ENCODE measurements at places on chromosomes 2 and 18.

GRCh38 chr2:203783496-203784203, 77.2 kb downstream of the CD28 start:
- no peak for DNase-seq

DNA sequence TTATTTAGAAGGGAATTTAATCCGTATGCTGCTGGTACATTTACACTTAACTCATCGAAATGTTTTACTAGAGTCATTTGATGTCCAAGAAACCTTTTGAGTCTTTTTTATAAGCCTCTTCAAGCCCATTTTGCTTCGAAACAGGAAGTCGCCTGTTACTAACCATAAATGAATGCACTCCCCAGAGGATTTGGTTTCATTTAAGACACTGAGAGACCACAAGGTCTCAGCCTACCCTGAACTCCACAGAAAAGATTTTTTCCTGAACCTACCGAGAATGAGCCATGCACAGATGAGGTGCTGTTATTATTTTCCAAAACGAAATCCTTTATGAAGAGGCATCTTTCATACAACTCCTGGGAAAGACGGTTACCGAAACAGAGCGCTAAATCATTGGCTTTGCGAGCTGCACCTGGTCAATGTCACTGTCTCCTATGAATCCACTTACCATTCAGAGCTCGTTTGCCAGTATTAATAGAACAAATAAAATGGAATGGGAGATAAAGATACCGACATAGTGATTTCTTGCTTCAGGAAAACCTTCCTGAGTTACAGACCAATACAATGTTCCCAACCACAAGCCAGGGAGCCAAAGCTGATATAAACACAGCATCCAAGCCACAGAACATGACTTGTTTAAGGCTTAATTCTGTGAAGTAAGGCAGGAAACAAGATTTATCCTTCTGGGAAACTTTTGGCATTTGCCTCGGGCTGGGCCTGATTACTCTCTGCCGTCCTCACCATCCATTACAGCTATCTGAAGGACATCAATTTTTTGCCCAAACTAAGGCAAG, 382.1 kb downstream of the OSR1 start:
- peak; percentile 7 for DNase-seq

GRCh38 chr2:231696004-231696367, 12.3 kb upstream of the PTMA start:
- DNase-seq = no peak

GRCh38 chr2:69538872-69539548, 101.8 kb upstream of the NFU1 start:
- no peak for DNase-seq

DNA sequence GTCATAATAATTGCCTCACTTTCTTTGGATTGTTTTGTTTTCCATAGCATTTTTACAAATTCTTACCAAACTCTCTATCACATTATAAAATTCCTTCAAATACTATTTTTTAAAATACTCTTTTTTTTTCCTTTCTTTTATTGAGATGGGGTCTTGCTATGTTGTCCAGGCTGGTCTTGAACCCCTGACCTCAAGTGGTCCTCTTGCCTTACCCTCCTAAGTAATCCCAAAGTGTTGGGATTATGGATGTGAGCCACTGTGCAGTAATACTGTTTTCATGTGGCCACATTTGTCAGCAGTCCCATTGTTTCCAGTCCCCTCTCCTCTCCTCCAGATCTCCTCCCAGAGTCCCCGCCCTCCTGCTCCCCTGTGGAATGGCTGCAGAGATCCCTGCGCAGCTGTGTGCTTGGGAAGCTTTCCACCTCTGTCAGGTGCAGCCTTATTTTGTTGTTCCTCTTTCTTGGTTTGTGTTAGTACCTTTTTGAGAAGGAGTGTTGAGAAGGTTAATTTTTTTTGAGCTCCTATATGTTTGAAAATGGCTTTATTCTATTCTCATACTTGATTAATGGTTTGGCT, 227.3 kb downstream of the LOXHD1 start:
- no peak for DNase-seq

GRCh38 chr2:45269149-45269793, 260.0 kb upstream of the SIX2 start:
- no peak for DNase-seq

- no peak for DNase-seq
Measured at GRCh38 chr2:187532333-187533120, 21.7 kb downstream of the TFPI start.

DNA sequence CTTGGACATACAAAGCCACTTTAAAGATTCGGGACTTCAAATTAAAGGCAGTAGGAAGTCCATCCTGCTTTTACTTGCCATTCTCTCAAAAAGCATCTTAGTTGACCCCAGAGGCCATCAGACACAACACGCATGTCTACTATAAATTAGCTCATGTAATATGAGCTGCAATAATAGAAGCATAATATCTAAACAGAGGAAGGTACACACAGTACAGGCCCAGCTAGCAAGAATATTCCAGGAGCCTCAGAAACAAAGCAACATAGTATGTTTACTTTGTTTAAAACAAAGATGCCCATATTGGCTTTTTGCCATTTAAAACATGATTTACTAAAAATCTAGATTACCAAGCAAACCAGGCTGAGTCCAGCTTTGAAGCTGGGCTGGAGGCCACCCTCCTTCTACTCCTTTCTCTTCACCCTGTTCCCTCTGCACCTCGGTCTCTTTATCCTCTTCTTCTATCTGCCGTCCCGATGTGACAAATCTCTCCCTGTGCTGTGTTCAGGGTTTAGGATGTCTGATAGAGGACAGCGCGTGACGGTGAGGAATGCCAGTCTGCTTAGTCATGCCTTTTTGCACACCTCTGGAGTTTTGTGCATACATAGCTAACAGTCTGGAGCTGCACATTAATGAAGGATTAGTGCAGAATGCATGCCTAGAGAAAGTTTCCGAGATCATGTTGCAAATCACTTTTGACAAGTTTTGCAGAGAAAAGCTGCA, 28.2 kb downstream of the DTNA start:
- DNase-seq = no peak

- no peak for DNase-seq
Measured at GRCh38 chr18:68414407-68414806, 300.5 kb downstream of the TMX3 start.

DNA sequence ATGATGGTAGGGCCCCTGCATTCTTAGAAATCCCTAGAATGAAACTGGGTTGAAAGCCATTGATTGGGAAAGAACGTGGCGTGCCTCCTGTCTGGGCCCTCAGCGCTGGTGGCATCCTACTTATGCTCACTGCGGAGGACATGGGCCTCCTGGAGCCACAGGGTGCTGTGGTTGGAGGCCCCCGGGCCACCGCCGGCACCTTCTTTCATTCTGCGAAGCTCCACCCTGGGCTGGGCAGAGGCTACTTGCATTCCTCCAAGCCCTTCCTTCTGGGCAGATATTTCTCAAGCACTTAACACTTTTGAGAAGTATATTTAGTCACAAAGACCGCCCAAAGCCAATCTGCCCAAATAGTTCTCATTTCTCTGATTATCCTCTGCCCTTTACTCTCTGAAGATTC, 311.9 kb downstream of the MYCN start:
- no peak for DNase-seq

- no peak for DNase-seq
Measured at GRCh38 chr2:168084288-168084687, 163.1 kb downstream of the STK39 start.

DNA sequence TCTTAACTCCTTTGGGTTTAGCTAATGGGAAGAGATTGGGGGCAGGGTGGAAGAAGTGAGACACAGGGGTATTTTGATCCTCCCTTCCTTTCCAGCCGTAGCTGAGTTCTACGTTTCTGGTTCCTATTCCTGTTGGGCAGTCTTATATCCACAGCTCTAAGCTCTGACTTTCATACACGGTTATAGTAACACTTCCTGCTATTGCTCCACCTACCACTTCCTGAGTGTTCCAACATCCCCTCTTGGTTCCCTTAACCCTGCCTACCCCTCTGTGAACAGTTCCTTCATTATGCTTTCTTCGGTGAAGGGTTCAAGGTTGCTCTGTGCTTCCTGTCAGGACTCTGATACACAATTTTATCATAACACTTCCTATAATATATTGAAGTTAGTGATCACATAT, 205.1 kb downstream of the DNAH7 start:
- peak; percentile 63 for DNase-seq

GRCh38 chr2:237470914-237471313, 16.1 kb upstream of the MLPH start:
- no peak for DNase-seq

DNA sequence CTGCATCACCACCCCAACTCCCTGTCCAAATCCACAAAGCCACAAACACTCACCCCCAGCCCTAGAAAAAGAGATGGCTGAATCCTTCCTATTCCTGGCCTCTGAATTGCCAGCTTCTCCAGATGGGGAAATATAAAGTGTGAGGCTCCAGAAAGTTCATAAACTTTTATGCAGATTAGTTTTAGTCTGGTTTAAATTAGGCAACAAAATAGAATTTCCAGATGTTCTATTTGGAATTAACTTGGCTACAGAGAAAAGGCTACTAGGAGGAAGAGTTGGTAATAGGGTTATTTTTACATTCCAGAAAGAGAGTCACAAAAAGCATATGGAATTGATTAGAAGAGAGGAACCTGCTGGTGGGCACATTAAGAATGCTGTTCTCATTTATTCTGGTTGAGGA, 56.0 kb downstream of the EN1 start:
- no peak for DNase-seq

Data from KBM-7 (cell line).